ENCODE measurements at places on chromosomes 5 and 9. TPM values are rescaled to one million over a fixed set of nuclear protein-coding genes. Genes with fewer than 3 reads are reported as not detected.

The SLC25A2 gene
- total RNA-seq: not detected

The GPRIN1 gene
- total RNA-seq: 7.1 TPM

The EQTN gene
- not detected for total RNA-seq

The FAM120AOS gene
- 49.2 TPM for total RNA-seq

The OR1Q1 gene
- not detected for total RNA-seq

The ADAMTS19 gene
- total RNA-seq: not detected

The NFIB gene
- 9.9 TPM for total RNA-seq

The PCDHA4 gene
- 1.5 TPM for total RNA-seq

The FGF10 gene
- total RNA-seq: not detected

The CTNND2 gene
- total RNA-seq: not detected

The GCNT4 gene
- 0.43 TPM for total RNA-seq

The FOXD4L4 gene
- total RNA-seq: not detected

The INSL6 gene
- total RNA-seq: not detected

The PITX1 gene
- 32.5 TPM for total RNA-seq

The SLC25A48 gene
- total RNA-seq: 0.20 TPM

The TTLL11 gene
- total RNA-seq: 3.6 TPM
